M059J (cell line): ENCODE measurements at places on chromosomes 4 and X. TPM values are rescaled to one million over a fixed set of nuclear protein-coding genes. Genes with fewer than 3 reads are reported as not detected.

Gene SORBS2
- total RNA-seq: 0.52 and 3.6 TPM in 2 replicates

DNA sequence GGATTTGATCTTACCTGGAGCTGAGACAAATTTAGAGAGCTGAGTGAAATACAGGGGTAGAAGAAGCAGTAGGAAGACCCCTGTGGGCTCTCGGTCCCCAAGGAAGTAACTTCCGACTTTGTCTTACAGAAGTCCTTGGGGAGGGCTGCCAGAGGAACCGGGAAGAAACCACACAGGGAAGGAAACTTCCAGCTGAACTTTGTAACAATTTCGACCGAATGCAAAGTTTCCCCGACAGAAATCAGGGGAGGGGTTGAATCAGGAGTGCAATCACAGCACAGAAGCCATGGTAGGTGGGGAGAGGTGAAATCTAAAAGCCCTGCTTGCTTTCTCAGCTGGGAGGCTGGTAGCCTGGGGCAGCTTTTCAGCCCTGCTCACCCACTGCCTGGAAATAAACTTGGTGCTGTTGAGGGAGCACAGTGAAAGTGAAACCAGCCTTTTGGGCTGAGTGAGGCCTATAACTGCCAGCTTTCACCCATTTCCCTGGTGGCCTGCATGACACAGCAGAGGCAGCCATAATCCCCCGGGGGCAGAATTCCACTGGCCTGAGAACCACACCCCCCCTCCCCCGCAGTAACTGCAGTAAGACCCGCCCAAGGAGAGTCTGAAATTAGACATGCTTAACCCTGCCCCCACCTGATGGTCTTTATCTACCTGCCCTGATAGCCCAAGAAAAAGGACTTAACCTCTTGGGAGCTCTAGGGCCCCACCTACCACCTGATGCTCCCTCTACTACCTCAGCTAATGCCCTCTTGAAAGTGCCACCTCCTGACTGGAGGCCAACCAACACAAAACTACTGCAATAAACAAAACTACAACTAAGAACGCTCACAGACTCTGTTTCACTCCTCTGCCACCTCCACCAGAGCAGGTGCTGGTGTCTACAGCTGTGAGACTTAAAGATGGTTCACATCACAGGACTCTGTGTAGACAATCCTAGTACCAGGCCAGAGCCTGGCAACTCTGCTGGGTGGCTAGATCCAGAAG is 248.2 kb downstream of the PARM1 start:
- peak; percentile 79 for DNase-seq

GRCh38 chr4:1489639-1489995 is 83.4 kb upstream of the NKX1-1 start:
- DNase-seq: no peak

GRCh38 chrX:71315917-71316316 is 14.4 kb downstream of the ITGB1BP2 start:
- DNase-seq: peak; percentile 32

GRCh38 chr4:145154573-145154972 is 25.8 kb downstream of the OTUD4 start:
- DNase-seq: peak; percentile 23

DNA sequence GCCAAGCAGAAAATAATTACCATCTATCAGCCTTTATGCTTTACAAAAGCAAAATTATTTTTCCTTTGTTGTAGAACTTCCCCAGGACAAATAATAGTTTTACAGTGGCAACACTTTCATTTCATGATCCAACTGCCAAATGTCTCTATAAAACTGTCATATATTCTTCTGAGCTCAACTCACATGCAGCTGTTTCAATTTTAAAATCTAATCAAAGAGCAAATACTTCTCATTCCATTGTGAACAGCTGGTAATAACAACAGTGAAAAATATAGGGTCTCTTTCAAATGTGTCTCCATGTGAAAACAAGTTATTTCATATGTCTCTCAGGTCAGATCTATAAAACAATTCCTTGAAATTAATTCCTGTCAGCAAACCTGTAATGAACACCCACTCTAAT is 270.6 kb upstream of the SLC7A11 start:
- DNase-seq: no peak

DNA sequence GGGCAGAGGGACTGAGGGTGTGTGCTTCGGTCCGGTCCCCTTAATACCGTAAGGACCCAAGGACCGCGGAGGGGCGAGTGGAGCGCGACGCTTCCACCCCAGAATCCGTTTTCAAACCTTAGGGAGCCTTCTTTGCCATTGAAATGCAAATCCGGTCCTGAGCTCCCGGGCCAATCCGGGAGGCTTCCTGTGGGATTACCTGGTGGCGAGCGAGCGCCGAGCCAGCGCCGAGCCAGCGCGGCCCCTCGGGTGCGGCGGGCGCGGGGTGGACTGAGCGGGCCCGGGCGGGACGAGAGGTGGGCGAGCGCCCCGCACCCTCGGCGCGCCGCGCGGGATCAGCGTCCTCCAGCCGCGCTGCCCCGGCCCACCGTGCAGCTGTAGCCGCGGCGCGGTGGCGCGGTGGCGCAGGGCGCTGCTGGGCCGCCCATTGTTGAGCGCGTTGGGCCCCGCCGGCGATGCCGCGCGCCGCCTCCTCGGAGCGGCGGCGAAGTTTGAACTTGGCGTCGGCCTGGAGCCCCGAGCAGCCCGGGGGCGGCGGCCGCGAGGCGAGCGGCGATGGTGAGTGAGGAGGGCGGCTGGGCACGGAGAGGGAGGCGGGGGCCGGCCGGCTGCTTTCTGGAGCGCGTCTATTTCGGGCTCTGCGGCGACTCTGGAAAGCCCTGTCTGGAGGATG is 208.7 kb downstream of the SOWAHB start:
- DNase-seq: peak; percentile 53

GRCh38 chr4:151806511-151806927 is 45.7 kb upstream of the GATB start:
- peak; percentile 95 for DNase-seq
